ENCODE measurements at places on chromosomes 1 and 21.

DNA sequence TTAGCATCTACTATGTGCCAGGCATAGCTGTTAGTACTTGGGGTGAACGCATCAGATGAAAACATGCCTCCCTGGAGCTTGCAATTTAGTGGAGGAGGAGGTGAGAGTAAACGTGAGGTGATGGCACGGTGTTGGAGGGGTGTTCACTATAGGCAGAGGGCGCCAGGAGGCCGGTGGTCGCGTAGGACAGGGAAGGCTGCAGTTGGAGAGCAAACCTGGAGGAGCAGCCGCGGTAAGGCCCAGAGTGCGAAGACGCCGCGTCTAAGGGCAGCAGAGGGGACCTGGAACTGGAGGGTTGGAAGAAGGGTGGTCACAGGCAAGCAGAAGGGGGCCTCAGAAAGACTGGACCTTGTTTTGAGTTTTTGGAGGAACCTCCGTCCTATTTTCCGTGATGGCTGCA is 30.2 kb upstream of the TRIM17 start:
- no peak for DNase-seq

- no peak for DNase-seq
Measured at GRCh38 chr1:42320708-42321107, 14.3 kb downstream of the FOXJ3 start.

DNA sequence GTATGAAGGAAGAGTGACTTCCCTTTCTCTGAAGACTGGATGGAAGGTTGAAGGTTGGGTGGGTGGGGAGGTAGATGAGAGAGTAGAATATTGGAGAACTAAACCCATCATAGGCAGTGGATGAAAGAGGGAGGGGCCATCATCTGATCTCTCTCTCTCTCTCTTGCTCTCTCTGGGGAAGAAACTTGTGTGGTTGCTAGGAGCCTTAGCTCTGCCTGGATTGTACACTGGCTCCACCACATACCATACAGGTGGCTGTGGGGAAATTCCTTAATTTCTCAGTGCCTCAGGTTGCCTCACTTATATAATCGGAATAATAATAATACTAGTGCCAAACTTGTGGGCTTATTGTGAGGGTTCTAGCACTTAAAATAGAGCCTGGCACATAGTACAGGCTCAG is 9.5 kb downstream of the XCL1 start:
- DNase-seq, result no peak

DNA sequence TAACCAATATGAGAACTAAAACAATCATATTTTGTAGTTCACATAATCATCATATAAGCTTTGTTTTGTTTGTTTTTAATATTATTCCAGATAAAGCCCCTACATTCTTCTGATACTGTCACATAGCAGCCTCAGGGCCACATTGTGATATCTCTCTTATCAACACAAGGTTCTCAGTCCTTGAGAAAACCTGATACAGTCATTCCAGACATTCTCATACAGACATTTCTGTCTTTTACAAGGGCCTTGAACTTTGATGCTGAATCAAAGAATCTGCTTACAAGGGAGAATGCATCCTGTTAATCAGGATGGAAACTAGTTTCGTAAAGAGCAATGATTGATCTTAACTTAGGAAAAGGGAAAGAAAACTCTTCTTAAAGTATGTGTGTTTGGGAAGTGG is 12.7 kb upstream of the VCAM1 start:
- DNase-seq, result no peak

DNA sequence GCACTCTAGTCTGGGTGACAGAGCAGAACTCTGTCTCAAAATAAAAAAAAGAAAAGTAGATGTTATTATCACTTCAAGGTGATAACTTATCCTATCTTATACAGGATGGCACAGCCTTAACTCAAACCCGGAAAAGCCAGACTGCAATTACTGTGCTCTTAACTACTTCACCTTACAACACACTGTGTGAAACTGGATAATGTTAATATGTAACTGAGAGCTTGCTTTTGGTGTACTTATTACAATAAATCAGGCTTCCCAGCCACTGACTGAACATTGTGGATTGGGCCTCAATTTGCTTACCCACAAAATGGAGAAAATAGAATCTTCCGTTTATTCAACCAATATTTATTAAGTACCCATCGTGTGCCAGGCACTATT is 1.4 kb downstream of the ORC1 start:
- DNase-seq, result no peak

DNA sequence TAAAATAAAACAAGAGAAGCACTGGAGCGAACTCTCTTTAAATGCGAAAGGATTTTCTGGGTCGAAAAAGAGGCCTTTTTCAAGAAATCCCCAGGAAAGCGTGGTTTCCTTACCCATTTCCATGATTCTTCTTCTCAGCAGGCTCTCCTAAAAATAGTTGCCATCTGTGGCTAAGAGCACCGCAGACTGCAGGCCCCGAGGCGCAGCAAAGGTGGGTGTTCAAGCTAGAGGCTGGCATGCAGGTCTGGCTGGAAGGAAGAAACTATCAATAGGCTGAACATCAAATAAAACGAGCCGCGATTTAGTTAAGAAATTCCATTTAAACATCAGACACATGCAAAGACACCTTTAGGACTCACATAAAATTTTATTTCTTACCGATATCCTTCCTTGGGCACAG is 135.1 kb downstream of the ADAMTS1 start:
- DNase-seq, result no peak

DNA sequence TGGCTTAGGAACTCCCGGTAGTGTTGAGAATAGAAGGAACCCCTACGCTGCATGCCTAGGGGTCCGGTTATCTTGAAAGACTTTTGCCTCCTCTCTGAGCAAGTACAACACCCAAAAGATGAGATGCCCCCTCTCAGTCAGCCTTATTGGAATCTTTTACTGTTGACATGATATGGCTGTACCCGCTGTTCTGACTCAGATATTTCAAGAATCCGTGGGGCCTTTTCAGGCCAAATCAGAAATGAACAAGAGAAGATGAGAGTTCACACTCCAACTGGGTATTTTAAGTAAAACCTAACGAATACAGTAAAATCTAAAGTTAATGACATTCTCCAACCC is 164.2 kb downstream of the PPIAL4G start:
- DNase-seq, result no peak

- no peak for DNase-seq
Measured at GRCh38 chr1:167052389-167052788, 37.8 kb downstream of the GPA33 start.

Data from left renal pelvis (tissue), 4 donors.